ENCODE measurements at places on chromosomes 7 and 10. TPM values are rescaled to one million over a fixed set of nuclear protein-coding genes. Genes with fewer than 3 reads are reported as not detected.
A peak's percentile ranks its signal among the peaks of the same experiment; 100 is the strongest.

Gene WEE2
- not detected for total RNA-seq

Gene RELN
- 0.57 TPM for total RNA-seq

GRCh38 chr7:120221666-120222065, 51.3 kb upstream of the KCND2 start:
- no peak for DNase-seq

DNA sequence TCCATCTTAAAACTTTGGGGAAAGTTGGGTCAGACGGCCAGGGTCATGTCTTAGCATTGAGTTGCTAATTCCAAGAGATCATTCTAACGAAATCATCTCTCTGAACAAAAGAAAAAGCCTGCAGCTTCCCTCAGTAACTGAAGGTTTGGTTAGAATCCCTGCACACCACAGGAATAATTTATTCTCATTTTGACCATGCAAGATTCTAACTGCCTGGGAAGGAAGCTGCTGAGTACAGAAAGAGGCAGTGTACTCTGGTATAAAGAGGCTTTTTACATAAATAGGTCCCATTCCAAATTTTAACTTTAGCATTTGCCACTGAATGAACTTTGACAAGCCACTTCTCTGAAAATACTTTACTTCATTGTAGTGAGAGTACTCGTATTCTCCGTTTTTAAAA, 76.9 kb upstream of the RSBN1L start:
- DNase-seq: no peak

DNA sequence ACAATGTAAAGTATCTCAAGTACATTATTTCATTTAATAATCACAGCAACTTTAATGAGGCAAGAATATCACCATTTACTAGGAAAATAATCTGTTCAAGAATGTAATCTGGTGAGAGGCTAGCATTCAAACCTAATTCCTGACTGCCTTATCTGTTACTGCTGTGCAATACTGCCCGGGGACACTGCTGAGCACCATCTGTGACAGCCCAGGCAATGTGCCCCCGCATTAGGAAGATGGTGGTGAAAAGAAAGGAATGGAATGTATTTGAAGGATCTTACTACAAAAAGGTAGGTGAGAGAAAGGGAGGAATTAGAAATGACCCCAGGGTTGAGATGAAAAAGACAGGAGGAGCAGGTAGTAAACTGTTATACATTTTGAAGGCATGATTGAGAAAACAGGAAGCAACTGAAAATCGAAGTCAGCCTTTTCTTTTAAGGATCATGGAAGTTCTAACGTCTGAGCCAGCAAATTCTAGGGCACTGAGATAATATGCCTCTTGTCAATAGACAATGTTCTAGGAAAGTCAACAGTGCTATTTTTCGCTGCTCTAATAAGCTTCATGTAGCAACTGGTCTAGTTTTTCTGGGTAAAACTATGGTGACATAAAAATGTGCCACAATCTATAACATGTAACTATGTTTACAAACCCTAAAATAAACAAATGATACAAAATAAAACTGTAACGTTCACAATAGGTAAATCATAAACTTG, 90.4 kb downstream of the ETV1 start:
- DNase-seq: no peak

Gene UCN3
- not detected for total RNA-seq

DNA sequence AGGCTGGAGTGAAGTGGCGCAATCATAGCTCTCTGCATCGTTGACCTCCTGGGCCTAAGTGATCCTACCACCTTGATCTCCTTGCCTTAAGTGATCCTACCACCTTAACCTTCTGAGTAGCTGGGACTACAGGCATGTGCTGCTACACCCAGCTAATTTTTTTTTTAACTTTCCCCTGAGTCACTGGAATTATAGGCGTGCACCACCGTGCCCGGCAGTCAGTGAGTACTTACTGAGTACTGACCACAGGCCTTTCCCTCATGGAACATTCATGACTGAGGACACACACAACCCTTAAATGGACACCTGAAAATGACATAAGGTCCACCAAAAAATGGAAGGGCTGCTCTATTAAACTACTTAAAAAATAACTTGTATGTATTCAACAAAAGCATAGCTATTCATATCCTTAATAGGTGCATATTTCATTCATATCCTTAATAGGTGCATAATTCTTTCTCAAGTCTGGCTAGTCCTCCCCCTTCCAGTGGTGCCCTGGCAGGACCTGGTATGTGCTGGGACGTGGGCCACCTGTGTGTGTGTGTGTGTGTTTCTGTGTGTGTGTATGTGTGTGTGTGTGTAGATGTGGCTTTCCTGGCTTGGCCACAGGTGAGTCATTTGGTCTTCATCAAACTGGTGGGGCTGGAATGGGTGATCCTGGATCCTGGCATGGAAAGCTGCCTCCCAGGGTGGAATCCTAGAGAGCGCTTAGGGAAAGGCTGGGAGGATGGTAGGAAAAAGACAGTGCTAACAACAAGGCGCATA, 3.5 kb downstream of the FAM180A start:
- no peak for DNase-seq

- DNase-seq: peak; percentile 92
Observed at GRCh38 chr10:27380929-27381358, 123.2 kb upstream of the RAB18 start.

Gene TMEM213
- total RNA-seq: not detected

DNA sequence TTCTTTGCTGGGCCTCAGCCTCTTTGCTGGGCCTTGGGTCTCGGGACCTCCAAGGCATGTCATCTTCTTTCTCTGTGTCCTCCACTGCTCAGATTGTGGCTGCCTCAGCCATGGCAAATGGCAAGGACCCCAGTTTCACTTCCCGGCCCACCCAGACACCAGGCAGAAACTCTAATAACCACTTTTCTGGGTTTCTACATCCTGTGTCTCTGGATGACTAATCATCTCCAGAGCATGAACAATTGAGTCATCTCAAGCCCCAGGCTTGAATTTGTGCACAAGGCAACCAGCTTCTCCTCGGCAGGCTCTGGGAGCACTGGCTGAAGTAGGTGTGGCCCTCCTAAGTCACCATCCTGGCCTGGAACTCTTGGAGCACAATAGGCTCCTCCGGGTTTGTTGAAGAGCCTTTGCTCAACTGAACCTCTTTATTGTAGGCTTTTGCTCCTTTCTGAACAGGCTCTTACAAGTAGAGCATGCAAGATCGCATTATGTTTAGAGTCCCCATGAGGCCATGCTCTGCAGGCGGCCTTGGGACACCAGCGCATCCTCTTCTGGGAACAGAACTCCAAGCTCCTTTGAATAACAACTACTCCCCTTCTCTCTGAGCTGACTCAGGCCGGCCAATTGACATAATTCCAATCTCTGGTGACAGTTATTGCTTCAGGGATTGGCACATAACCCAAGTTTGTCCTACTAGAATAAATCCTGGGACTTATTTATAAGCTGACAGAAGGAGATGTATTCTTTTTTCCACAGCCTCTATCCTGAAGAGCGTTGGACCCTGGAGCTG, 218.1 kb downstream of the WDR11 start:
- no peak for DNase-seq

- no peak for DNase-seq
Observed at GRCh38 chr10:11528286-11528685, 83.2 kb downstream of the USP6NL start.

Gene PRSS1
- not detected for total RNA-seq

- no peak for DNase-seq
Observed at GRCh38 chr10:31776159-31776558, 152.5 kb downstream of the ARHGAP12 start.

- no peak for DNase-seq
Observed at GRCh38 chr10:128854204-128854603, 612.8 kb upstream of the MGMT start.

- DNase-seq: no peak
Observed at GRCh38 chr7:157139810-157140510, 1.2 kb downstream of the UBE3C start.

Gene NUB1
- 83.1 TPM for total RNA-seq

- no peak for DNase-seq
Observed at GRCh38 chr10:113957013-113957412, 86.7 kb upstream of the ADRB1 start.

- DNase-seq: no peak
Observed at GRCh38 chr10:65416094-65416493, 1509.7 kb upstream of the LRRTM3 start.

Gene GNGT1
- total RNA-seq: 0.61 TPM

- DNase-seq: no peak
Observed at GRCh38 chr10:21518641-21519396, 6.7 kb downstream of the SKIDA1 start.

DNA sequence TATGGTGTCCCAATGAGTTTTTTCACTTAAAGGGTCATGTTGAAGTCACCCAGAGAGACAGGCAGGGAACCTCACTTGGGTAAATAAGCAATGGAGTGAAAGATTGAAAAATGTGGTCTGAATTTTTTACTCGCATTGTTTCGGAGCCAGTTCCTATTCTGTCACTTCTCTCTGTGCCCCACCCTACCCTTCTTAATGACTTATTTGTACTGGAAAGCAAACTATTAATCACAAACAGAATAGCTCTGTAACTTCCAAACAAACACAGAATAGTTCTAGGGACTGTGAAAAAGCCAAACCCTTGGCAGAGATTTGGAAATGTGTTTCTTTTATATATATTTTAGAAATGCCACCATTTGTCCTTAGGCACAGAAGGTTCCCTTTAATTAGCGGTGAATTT, 76.0 kb downstream of the LRMDA start:
- DNase-seq: no peak
